Urinary bladder (tissue), 4 donors: ENCODE measurements at places on chromosomes 11 and 22. TPM values are rescaled to one million over a fixed set of nuclear protein-coding genes. Genes with fewer than 3 reads are reported as not detected.

Gene FOLH1
- total RNA-seq, result 9.1 TPM

Gene CEP164
- 29.0 TPM for total RNA-seq

Gene OR5B21
- total RNA-seq, result not detected

DNA sequence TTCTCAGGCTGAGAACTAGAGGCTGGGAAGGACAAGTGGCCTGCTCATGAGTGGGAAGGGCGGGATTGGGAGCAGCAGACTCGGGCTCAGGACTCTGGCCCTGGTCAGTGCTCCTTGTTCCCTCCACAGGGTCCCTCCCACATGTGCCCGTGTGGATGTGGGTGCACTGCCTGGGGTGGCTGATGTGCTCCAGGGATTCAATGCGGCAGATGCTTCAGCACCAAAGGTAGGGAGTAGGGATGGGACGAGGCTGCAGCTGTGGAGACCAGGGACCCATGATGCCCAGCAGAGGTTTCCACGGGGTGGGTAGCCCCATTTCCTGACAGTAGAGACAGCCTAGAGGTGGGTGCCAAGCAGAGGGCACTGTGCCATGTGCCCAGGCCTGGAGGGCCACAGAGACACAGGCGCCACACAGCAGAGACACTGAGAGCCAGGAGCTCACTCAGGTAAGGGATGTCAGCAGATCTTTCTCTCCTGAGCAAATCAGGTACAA, 89.5 kb downstream of the GGTLC2 start:
- no peak for DNase-seq

DNA sequence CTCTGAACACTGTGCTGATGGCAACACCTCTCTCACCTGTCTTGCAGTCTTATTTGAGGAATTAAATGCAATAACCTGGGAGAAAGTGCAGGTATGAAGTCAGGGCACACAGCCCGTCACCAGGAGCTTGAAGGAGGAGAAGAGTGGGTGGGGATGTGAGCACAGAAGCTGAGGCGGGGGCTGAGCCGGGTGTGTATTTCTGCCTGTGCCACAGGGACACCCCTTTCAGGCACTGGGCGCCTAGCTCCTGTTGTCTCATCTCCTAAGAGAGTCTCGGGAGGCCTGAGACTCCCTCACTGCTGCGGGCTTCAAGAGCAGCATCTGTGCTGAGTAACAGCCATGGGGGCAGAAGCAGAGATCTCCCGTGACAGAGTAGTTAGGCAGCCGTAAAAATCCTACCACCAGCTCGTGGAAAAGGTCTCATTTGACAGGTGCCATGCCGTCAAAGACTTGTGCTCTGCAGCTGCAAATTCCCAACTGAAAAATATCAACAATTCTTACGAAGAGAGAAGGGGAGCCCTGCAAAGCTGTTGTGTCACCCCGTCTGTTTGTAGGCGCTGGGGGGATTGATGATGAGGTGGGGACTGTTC, 26.8 kb downstream of the PARVB start:
- DNase-seq, result no peak

- DNase-seq, result no peak
Observed at GRCh38 chr11:105432241-105432995, 177.5 kb upstream of the GRIA4 start.

- no peak for DNase-seq
Observed at GRCh38 chr11:67983951-67984350, 19.9 kb downstream of the UNC93B1 start.

- DNase-seq, result no peak
Observed at GRCh38 chr11:19557185-19557584, 155.5 kb upstream of the NAV2 start.
